DMS79 treated with DMSO at 0.1 percent for 48 hours (cell line): ENCODE measurements at places on chromosomes 4 and X.
A peak's percentile ranks its signal among the peaks of the same experiment; 100 is the strongest.

DNA sequence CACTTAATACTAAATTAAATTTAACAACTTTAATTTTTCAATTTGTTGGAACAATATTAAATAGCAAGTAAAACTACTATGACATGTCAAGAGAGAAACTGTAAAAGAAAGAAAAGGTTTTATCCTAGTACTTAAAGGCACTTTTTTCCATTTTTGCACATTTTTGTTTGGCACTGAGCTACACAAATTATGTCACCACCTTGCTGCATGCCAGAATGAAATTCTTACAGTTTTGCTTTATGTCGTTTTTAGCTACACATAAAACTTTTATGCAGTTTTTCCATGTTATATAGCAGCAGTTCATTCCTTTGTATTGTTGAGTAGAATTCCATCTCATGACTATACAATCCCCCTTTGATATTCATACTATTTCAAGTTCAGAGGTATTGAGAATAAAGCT is 99.1 kb upstream of the RXFP1 start:
- no peak for DNase-seq

GRCh38 chr4:39526765-39527295 is 409 bp downstream of the UGDH start:
- DNase-seq = peak; percentile 16

GRCh38 chr4:145058256-145058655 is 39.7 kb downstream of the ANAPC10 start:
- no peak for DNase-seq

- no peak for DNase-seq
These were observed 146.2 kb downstream of the SPOCK3 start for GRCh38 chr4:167088115-167088514.

DNA sequence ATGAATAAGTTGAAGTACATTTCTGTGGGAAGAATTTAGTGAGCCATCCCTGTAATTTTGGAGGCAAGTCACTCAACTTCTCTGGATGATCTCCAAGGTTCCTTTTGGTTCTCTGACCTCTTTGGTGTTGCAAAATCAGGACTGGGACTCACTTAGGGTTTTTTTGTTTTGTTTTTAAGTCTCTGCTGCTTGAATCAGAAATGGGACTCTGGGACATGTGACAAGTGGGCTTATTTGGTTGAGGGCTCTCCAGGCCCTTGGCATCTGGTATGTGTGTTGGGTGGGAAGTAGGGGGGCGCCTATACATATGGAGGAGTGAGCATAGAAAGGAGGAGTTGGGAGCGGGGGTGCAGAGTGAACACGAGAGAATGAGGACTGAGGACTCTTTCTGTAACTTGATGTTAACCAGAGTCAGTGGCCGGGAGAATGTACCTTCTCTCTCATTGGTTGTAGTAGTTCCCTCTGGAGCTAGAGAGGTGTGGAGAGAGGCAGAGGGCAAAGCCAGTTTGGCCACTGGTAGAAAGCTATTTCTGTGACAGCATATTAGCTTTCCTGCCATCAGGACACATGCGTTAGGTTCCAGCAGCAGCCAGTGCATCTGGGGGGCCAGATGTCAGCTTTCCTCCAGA is 1.9 kb downstream of the ARHGAP10 start:
- DNase-seq = no peak

GRCh38 chr4:79236785-79237184 is 89.1 kb downstream of the NAA11 start:
- no peak for DNase-seq

GRCh38 chr4:157992948-157993839 is 179.6 kb downstream of the GASK1B start:
- DNase-seq = no peak
